ENCODE measurements at places on chromosomes 1 and 21.
A peak's percentile ranks its signal among the peaks of the same experiment; 100 is the strongest.

DNA sequence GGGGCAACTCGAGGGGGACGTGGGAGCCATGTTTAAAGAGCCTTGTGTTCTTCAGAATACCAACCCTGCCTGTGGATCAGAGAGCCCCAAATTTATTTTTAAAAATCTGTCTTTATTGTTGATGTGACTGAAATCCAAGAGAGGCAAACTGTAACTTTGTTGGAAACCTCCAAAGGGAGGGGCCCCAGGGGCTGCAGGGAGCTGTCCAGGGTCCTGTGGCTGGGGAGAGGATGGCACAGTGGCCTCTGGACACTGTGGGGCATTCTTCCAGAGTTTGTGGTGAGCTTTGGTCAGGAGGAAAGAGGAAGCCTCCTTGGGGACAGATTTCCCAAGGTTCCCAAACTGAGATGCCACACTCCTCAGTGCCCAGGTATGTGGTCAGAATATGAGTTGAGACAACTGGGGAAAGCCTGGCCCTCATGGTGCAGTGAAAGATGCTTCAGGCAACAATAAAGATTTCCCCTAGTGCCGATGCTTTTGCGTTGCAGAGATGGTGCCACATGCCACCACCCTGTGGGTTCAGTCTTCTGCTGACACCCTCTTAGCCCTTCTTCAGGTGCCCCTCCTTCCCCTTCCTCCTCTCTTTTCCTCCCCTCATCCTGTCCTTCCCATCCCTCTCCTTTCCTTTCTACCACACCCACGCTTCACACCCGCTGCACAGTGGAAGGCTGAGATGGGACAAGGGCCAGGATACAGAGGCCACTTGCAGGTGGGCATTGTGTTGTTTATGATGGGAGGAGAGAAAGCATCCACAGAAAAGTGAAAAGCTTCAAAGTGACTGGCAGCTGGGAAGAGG lies 122.1 kb downstream of the UCK2 start:
- DNase-seq = no peak

- peak; percentile 61 for DNase-seq
Observed at GRCh38 chr1:93080179-93080823, 1.2 kb downstream of the MTF2 start.

GRCh38 chr1:220344745-220345144 lies 72.5 kb upstream of the RAB3GAP2 start:
- no peak for DNase-seq

DNA sequence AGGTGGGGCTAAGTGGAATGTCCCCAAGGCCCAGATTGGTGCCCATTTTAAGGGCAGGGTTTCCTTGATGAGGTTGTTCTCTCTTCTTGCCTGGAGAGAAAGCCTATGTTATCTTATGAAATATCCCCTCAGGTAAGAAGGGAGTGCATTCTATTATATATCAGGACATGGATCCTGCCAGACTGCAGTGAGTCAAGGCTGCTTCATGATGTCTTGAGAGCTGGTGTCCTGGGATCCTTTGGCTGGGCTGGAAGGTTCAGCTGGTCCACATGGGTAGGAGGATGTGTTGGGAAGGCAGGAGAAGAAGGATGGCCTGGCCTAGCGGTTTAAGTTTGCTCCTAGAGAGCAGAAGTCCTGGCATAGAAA lies 207.6 kb downstream of the ROR1 start:
- no peak for DNase-seq

- no peak for DNase-seq
Observed at GRCh38 chr21:28311411-28312190, 681.1 kb downstream of the LTN1 start.

DNA sequence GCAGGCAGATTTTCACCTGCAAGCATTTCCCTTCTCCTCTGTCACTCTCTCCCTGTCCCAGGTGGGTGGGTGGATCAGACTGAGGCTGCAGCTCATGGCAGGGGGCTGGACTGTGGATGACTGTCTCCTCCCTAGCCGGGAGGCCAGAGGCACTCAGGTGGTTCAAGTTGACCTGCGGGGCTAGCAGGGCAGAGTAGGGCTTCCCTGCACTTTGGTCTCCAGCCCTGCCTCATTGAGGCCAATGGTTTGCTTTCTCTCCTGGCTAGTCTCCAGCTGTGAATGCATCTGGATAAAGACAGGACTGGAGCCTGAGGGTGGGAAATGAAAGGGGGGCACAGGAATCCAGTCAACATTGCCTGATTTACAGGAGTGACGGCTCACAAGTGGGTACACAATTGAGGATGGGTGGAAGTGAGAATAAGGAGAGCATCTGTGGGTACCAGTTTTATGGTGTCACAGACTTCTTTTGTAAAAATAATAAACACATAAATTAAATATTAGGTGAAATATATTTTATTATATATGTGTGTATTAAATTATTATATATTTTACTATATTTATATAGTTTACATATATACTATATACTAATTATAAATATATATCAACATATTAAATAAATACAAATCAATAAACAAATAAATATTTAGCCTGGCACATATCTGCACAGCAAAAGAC lies 25.6 kb downstream of the RUNX1 start:
- DNase-seq = no peak

All from CD4-positive, CD25-positive, alpha-beta regulatory T cell (primary cell).